ENCODE measurements at places on chromosomes 11 and 22.

- DNase-seq = no peak
These were observed 87.3 kb upstream of the DBX1 start for GRCh38 chr11:20247591-20248007.

GRCh38 chr22:46646531-46647215, 26.5 kb downstream of the GRAMD4 start:
- no peak for DNase-seq

DNA sequence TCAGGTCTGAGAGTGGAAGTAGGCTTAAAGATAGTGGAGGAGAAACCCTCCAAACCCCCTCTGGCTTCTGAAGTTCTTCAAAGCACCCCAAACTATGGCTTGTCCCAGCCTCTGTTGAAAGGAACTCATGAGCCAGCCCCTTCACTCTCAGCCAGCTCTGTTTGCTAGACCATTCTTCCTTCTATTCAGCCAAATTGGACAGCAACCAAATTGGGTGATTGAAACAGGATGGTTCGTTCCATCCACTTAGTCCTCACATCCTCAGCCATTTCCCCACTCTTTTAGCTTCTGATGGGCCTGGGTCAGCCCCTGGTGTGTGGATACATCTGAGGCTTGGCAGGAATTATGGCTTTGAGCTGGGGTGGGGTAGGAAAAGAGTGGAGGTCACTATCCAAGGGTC, 4.5 kb downstream of the HTR3A start:
- no peak for DNase-seq

DNA sequence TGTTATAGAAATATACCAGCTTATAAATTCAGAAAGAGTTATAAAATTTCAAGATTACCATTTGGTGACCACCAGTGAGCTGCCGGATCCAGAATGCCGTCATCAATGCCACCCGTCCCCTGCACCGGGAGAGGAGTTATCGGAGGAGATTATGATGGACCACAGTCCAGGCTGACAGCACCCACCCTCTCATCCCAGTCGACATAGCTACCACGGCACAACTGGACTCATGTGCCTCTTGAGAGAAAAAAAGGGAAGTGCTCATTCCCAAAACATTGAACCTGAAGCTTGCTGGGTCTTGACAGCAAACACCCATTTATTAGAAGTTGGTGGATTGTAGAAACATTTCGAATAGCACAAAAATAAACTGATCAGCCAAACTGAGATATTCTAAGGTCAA, 1331.5 kb downstream of the TBC1D22A start:
- no peak for DNase-seq

- DNase-seq = no peak
These were observed 139.2 kb downstream of the LRRC4C start for GRCh38 chr11:41320238-41320637.

- no peak for DNase-seq
These were observed 46.3 kb downstream of the TRAF6 start for GRCh38 chr11:36463781-36464180.

DNA sequence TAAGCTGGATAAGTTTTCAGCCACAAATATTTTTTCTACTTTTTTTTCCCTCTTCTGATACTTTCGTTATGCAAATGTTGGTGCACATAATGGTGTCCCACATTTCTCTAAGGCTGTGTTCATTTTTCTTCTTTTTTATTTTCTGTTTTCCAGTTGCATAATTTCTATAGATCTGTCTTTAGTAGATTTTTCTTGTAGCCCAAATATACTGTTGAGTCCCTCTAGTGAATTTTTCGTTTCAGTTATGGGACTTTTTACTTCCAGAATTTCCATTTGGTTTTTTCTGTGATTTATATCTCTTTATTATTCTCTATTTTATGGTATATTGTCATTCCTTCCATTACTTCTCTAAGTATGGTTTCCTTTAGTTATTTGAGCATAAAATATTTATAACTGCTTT, 72.0 kb downstream of the SWAP70 start:
- DNase-seq = no peak

DNA sequence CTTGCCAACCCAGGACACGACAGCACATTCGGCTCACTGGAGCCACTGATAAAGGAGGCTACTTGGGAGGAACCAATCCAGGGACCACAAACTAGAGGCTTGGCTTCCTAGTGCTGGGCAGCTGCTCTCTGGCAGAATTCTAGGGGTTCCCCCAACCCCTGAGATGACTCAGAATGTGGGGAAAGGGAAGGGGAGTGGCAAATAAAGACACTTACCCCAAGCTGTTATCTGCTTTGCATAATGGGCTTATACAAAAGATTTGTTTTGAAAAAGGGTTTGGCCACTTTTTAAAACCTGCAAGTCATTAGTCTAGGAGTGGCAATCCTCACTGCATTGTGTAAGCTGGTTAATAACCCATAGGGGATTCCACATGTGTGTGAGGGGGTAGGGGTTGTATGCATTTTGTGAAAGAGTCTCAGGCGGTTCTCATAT, 64.1 kb upstream of the LMO1 start:
- DNase-seq = no peak

DNA sequence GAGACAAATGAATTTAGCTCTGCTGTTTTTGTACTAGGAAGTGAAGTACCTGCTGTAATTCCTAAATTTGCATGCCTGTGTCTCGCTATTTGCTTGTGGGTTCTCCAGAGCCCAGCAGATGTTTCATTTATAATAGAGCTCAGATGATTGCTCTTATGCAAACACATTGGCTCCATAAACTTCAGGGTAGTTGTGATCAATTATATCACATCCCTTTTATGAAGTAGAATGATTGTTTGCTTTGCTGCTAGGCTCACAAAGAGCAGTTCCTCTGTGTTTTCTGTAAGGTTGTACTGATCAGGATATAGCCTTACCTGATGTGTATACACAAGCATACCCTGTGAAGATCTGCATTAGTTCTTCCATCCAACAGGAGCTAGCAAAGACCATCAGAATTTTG, 64.1 kb downstream of the C11orf87 start:
- DNase-seq = no peak

- peak; percentile 34 for DNase-seq
These were observed 9.9 kb upstream of the NUP160 start for GRCh38 chr11:47857892-47858543.

DNA sequence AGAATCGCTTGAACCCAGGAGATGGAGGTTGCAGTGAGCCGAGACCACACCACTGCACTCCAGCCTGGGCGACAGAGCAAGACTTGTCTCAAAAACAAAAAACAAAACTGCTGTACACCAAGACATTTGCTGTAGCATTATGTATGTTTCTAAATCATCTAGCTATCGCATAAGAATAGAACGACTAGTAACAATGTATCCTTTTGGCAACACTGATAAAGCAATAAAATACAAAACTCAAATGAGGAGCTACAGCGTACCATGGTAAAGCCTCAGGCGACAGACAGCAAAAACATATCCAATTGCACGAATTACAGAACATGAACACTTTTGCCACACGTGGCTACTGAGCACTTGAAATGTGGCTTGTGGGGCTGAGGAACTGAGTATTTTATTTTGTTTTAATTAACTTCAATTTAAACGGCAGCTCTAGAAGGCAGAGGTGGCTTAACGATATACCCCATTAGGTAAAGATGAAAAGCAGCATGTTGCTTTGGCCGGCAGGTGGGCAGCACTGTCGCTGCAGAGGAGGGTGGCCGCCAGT, 2.3 kb downstream of the TUBGCP6 start:
- no peak for DNase-seq

DNA sequence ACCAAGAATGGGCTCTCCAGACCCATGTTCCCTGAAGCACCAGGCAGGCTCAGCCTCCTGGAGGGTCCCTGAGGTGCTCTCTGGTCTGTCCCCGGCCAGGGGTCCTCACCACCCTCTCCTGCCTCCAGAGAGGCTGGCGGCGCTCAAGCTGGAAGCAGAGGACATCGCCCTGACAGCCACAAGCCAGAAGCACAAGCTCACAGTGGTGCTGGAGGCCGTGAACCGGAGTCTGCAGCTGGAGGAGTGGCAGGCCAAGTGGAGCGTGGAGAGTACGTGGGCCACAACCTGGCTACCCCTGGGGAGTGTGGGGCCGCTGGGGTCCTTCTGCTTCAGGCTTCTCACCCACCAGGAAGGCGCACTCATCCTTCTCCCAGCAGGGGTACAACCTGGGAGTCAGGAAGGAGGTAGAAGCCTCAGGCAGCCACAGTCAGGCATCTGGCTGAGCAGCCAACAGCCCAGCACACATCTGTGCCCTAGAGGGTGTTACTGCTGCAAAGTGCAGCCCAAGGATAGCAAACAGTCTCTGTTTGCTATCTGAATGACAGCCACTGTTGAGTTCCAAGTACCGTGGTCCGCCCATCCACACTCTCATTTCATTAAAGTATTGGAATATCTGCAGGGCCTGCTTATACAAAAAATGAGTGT, 8.4 kb downstream of the PARVG start:
- no peak for DNase-seq

GRCh38 chr22:45101515-45102227, 62.1 kb upstream of the NUP50 start:
- no peak for DNase-seq

DNA sequence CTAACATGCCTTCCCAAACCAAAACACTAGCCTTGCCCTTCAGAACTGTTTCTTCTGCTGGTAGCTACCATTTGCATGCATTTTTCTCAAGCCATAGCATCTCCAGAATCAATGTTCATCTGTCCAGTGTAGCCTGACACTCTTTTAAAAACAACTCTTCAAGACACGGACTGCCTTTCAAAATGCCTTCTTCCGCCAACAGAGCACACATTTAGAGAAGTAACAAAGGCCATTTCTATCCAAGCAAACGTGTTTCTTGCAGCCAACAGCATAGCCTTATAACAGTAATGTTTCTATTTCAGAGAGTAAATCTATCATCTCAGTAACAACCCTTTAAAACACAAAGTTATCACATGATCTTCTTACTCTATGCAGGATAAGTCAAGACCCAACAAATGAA, 143.3 kb upstream of the MTMR2 start:
- DNase-seq = no peak

GRCh38 chr11:123231256-123231655, 36.2 kb upstream of the CLMP start:
- DNase-seq = no peak

DNA sequence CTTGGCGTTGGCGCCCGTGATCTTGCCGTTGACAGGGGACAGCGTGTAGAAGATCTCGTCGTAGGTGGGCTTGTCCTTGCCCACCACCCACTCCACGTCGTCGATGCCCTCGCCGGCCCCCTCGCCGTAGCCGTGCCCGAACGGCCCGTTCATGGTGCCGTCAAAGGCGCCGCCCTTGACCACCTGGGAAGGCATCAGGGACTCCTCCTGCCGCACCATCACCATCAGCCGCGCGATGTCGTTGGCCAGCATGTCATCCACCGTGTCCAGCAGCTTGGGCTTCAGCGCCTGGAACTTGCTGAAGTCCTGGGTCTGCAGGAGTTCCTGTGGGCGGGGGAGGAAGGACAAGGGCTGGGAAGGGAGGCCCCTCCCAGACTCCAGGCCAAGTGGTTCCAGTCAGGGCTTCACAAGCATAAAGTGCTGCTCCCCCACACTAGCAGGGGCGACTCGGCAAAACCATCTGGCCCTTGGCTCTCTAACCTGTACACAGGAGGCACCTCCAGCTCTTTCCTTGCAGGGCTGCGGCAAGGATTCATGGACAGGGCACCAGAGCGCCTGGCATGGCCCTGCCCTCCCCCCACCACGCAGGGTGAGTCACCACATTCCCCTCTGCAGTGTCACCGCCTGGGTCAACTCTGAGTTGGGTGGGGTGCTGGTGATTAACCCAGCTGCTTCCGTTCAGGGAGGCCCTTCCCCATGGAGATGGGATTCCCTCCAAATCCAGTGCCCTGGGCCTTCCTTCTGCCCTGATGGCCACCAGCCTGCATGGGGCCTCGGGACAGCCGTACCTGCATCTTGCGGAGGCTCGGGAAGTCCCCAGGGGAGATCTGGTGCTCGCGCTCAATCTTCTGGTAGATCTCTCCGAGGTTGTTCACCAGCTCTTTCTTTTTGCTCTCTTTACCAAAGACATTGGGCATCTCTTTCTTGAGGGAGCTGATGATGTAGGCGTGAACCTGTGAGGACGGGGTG, 10.4 kb upstream of the CDC42BPG start:
- DNase-seq = peak; percentile 75

DNA sequence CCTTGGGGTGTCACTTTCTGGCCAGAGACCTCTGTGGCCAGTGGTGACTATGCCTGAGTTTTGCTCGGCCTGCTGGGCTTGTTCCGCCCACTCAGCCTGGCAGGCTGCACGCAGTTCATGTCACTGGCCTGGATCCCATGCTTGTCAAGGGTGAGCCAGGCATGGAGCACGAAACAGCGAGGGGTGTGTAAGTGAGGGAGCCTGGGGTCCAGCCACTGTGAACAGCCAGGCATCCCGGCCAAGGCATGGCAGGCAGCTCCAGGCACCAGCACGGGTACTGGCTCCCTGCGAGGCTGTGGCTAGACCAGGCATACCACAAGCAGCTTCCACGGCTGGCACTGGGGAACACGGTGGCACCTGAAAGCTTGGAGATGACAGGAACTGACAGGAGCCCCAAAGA, 214.3 kb downstream of the LRRC4C start:
- no peak for DNase-seq

DNA sequence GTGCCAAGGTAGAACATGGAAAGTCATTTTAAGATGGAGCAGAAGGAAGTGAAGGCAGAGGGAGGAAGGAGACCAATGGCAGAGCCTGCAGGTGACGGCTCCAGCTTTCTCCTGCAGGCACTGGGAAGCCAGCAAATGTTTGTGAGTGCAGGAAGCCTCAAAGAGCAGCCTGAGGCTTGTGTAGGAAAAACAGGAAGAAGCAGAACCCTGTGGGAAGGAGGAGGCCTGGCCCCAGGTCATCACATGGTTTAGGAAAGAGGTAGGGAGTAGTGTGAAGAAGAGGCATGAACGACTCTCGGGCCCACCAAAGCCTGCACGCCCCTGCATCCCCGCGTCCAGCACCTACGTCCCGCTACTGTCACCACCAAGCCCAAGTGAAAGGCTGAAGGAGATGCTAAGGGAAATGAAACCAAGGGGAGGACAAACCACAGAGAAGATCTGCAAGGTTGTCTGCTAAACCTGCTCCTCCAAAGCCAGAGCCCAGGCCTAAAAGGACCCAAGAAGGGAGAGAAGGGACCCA, 151.5 kb downstream of the CHST1 start:
- DNase-seq = no peak

DNA sequence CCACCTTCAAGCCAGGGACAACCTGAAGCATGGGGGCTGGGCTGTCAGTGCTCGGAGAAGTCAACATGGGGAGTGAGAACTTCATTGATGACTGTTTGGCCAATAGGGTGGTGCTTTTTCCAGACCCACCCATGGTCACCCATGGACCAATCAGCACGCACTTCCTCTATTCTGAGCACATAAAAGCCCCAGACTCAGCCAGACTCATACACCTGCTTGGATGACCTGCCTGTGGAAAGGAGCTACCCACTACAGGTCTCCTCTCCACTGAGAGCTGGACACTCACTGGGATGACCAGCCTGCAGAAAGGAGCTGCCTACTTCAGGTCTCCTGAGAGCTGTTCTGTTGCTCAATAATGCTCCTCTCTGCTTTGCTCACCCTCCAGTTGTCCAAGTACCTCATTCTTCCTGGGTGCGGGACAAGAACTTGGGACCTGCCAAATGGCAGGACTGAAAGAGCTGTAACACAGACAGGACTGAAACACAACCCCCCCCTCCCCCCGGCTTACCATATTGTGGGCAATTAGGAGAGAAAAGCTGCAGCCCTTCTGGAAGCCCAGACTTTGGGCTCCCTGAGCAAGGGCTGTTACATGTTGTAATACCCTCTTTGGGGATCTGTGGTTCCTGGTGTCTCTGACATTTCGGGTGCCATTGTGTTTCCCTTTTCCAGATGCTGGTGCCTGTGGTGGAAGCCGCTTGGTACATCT, 44.4 kb upstream of the WNT11 start:
- no peak for DNase-seq

Measured in retinal pigment epithelial cell (primary cell).